ENCODE measurements at places on chromosomes 12 and 14.

DNA sequence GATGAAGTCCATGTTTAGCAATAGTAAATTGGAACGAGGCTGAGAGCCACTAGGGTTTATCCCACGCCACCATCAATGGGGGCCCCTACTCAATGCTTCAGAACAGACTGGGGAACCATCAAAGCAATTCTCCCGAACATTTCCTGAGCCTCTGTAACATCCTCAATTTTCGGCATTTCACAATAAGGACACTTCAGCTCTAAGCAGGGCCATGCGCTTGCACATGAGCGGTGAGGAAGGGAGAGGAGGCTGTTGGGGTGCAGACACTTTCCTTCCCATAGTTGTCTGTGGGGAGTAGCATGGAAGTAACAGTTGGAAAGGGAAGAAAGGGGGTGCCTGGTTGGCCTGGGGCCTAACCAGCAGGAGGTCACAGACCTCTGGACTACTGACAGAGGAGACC is 129.9 kb upstream of the PRMT8 start:
- DNase-seq = no peak

- DNase-seq = no peak
Observed at GRCh38 chr12:25337916-25338315, 87.2 kb upstream of the KRAS start.

DNA sequence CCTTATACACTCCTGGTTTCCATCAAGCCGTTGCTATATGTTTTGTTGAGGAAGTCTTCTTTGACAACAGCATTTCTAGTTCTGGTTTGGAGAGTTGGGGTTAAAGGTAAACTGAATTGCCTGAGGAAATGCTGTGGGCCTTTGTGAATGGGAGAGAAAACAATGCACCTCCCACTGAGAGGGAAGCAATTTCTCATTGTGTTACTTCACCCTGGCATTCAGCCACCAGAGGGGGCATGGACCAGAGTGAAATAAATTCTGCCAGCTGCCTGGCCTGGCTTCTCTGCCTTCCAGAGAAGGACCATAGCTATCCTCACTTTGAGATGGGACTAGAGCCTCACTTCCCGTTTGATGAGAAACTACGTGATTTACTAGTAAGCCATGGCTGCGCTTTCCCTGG is 475.3 kb downstream of the EGLN3 start:
- DNase-seq = peak; percentile 63

GRCh38 chr12:112163056-112163455 is 37.7 kb downstream of the TRAFD1 start:
- no peak for DNase-seq

DNA sequence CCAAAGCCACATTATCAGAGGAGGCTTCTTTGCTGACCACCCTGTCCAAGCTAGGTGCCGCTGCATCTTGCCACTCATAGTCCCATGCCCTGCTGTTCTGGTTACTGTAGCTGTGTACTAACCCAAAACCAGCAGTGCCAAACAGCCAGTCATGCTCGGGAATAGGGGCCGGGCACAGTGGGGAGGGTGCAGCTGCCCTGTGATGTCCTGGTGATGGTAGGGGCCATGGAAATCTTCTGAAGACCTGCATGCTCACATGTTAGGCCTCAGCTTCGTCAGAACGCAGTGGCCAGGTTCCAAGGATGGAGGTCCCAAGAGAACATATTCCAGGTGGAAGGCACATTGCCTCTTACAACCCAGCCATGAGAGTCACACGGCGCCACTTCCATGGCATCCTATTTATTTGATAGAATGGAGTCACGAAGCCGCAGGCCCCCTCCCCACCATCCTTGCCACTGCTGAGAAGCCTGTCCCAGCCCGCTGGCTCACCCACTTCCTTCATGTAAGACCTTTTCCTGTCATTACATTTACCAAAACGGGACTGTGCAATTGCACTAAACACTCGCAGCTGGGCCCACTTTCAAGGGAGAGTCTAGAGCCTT is 48.5 kb downstream of the FAM222A start:
- peak; percentile 43 for DNase-seq

- peak; percentile 58 for DNase-seq
Observed at GRCh38 chr12:77064896-77065360, 441 bp downstream of the E2F7 start.

DNA sequence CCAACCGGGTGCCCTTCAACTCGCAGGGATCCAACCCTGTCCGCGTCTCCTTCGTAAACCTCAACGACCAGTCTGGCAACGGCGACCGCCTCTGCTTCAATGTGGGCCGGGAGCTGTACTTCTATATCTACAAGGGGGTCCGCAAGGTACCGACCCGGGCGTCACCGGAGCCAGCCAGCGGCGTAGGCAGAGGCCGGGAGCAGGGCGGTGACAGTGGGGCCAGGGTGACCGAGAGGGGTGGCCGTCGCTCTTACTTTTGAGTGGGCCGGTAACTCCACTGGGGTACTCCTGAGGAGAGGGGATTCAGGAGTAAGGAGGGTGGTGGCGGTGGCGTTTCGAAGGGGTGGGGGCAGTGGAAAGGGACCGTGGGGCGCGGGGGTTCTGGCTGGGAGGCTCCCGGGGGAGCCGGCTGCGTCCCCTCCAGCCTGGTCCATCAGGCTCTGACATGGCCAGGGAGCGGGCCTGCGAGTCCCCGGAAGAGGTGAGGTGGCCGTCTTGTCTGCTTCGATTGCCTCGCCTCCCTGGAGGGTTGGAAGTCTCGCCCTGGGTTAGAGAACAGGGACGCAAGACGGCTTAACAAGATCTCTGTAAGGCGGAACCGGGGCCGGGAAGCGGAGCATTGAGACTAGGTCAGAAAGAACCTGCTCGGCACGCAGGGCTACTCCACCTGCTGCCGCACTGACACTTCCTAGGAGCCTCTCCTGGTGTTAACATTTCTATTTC is 491 bp downstream of the WDR20 start:
- no peak for DNase-seq

- no peak for DNase-seq
Observed at GRCh38 chr12:66206141-66206540, 17.1 kb downstream of the IRAK3 start.

GRCh38 chr12:79818856-79819255 is 116.0 kb downstream of the PPP1R12A start:
- no peak for DNase-seq

GRCh38 chr14:93788543-93789227 is 400 bp upstream of the PRIMA1 start:
- peak; percentile 74 for DNase-seq

GRCh38 chr14:89265234-89265633 is 151.8 kb downstream of the FOXN3 start:
- DNase-seq = no peak

DNA sequence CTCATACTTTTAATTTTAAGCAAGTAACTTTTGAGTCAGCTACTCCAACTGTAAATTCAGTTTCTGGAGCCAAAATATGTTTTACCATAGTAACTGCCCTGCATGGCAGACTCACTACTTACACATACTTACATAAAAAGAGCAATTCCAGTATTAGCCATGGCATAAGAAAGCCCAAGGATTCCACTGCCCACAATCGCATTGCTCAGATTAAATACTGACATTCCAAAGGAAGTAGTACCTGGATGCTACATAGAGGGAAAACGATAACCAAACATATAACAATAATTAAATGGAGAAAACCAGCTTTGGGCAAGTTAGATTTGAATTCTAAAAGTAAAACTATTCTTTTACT is 2.2 kb downstream of the SLC38A2 start:
- no peak for DNase-seq

- no peak for DNase-seq
Observed at GRCh38 chr12:108346727-108347710, 7.9 kb upstream of the CMKLR1 start.

GRCh38 chr12:26318661-26319068 is 123.3 kb downstream of the SSPN start:
- peak; percentile 83 for DNase-seq

DNA sequence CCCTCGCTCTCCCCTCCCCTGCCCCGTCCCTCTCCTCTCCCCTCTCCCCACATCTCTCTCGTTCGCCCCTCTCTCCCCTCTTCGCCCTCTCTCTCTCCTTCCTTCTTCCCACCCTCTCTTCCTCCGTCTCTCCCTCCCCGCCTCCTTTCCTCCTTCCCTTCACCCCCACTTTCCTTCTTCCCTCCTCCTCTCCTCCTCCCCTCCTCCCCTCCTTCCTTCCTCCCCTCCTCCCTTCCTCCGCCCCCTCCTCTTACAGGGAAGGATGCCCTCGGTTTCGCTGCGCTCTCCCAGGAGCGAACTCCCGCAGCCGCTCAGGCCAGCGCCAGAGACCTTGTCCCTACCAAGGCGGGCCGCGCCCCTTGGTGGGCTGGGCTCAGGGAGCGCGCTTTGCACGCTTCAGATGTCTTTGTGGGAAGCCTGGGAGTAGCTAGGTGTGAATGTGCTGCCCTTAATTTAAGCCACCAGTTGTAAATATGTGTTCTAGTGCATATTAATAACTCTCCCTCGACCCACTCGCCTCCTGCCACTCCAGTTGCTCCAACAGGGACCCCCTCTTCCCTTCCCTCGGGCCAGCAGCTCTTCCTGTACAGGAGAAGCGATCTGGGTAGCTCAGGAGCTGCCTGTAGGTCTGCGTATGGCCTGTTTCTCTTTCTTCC is 13.3 kb upstream of the MAP3K9 start:
- DNase-seq = no peak

DNA sequence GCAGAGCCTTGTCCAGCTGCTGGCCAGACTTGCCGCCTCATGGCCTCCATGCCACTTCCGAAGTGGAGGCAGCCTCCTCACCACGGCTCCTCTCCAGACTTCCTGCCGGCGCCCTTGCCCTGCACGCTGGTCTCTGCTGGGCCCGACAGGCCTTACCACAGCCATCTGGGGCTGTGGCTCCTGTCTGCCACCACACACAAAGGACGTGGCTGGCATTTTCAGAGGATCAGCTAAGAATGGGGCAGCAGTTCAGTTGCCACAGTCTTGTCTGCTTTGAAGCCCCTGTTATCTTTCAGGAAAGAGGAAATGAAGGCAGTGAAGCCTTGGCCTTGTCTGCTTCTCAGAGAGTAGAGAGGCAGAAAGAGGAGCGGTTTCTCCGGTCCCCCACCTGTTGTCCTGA is 178.0 kb upstream of the FKBP4 start:
- no peak for DNase-seq

GRCh38 chr14:99821519-99822508 is 28.6 kb downstream of the EML1 start:
- DNase-seq = no peak

DNA sequence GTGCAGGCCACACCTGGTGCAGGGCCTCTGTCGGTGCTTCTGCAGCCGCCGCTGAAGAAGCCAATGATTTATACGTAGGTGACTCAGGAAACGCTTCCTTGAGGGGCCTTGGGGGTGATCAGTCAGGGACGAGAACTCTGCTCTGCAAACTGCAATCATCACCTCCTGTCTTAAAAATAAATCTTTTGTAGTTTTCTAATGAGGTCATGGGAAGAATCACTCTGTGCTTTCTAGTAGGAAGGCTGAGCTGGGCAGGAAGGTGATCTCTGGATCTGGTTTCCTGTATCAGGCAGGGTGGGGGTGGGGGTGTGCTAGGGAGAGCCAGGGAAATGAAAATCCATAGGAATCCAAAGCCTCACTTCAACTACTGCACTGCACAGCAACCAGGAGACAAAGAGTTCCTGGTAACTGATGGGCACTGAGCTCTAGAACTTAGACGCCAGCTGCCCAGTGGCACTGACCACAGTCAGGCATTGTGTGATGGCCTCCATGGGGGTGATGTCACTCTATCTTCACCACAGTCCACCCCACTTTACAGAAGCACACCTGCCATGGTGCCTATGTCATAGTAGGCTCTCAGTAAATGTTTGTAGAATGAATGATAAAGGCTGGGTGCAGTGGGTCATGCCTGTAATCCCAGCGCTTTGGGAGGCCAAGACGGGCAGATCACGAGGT is 292.4 kb upstream of the PWP1 start:
- no peak for DNase-seq

DNA sequence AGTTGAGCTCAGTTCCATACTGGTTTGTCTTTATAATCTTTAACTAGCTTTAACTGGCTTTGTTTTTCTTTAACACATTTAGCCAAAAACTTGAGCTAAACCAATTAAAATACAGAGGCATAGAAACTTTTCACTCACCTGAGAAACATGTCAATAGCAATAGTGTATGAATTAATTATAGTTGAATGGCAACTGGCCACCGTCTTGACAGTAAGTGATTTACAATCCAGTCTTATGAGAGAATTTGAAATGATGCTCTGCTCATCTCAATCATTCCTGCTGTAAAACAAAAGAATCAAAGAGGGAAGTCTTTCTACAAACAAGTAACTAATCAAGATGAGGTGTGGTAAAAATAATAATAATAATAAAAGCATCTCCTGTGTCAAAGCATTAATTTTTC is 86.6 kb upstream of the AMIGO2 start:
- DNase-seq = no peak

GRCh38 chr14:92503756-92504491 is 9.7 kb upstream of the RIN3 start:
- no peak for DNase-seq

DNA sequence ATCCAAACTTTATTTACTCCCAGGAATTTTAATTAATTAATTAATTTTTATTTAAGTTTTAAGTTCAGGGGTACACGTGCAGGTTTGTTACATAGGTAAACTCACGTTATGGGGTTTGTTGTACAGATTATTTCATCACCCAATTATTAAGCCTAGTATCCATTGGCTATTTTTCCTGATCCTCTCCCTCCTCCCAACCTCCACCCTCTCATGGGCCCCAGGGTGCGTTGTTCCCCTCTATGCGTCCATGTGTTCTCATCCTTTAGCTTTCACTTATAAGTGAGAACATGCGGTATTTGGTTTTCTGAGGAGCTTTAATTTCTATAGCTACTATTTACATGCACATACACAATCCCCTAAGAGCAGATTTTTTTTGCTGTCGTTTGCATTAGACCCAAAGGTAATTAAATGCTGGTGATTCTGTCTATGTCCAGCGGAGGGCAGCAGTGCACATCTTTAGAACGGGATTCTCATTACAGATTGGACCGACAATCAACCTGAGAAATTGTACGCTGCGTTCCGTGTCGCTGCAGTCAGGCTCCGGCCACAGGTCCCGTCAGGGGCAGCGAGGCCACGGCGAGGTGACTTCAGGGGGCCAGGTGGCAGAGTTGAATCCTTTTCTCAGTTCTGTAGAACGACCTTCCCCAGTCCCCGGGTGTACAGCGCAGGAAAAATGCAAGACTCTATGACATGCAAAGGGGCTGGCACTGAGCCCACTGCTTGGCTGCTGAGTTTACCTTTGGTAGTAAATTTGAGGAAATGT is 11.6 kb downstream of the TMEM30B start:
- peak; percentile 83 for DNase-seq

GRCh38 chr14:31954991-31955390 is 122.1 kb upstream of the ARHGAP5 start:
- DNase-seq = no peak

- DNase-seq = no peak
Observed at GRCh38 chr14:92729634-92730358, 18.6 kb downstream of the LGMN start.

DNA sequence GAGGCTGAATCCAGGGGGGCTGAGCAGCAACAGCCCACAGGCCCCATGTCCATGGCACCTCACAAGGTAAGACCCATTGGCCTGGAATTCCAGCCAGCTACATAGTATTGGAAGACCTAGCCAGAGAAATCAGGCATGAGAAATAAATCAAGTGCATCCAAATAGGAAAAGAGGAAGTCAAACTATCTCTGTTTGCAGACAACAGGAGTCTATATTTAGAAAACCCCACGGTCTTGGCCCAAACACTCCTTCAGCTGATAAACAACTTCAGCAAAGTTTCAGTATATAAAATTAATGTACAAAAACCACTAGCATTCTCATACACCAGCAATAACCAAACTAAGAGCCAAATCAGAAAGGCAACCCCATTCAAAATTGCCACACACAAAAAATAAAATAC is 16.9 kb downstream of the PDE6H start:
- no peak for DNase-seq

GRCh38 chr12:87171356-87171755 is 857.8 kb downstream of the C12orf50 start:
- DNase-seq = no peak

- DNase-seq = no peak
Observed at GRCh38 chr14:32009221-32009975, 67.7 kb upstream of the ARHGAP5 start.

Measured in sciatic nerve (tissue), 2 donors.